ENCODE measurements at places on chromosomes 6 and 20.

DNA sequence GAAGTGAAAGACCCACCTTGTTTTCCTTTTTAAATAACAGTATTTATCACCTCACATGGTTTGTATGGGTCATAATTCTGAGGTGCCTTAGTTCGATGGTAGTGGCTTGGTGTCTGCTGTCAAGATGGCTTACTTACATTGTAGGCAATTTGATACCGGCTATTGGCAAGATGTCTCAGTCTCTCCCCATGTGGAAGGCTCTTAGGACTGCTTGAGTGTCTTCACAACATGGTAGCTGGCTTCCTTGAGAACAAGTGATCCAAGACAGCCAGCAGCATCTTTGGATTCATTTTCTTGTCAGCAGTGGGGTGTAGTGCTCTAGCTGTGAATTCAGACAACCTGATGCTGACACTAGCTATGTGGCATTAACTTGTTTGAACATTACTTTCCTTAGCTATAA, 70.1 kb downstream of the CBFA2T2 start:
- DNase-seq: no peak
- no peak overlapping the region for H3K27ac ChIP-seq
- H3K27me3 ChIP-seq: no peaks in the 10 kb centered on the region
- no peak overlapping the region for H3K4me3 ChIP-seq
- H3K4me1 ChIP-seq: peaks cover 9% of the 10 kb centered on the region

DNA sequence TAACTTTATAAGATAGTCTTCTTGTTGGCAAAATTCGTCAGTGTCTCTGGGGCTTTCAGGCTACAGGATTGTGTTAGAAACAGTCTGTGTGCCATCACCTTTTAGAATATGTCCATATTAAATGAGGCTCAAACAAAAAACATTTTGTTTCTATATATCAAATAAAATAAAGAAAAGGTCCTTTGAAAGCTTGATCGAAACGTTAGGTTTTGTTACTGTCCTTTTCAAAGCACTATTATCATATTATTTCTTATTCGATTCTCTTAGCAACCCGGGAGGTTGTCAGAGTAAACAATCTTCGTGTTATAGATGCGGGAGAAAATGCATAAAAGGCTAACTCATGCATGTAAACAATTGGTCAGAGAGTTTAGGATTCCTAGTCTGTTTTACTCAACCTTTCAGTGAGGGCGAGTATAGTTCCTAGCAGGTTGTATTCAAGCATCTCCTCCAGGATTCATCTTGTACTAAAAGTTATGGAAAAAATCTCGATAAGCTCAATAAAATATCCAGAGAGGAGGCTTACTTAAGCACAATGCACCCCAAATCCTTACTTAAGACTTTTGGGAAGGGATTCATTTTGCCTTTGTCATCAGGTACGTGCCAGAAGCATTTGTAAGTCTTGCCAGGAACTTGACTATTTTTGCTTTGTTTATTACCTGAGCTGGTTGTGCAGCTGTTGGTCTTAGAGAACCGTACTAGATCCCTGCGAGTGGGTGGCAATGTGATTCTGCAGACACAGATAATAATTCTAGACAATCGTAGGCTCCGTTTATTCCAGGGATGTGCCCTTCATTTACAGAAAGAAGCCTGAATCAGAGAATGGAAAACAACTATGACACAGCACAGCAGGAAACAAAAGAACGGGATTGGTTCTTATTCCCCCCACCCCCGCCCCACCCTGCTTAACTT, 159.6 kb upstream of the ZNF217 start:
- H3K4me3 ChIP-seq: no peak overlapping the region
- peaks cover 17% of the 10 kb centered on the region for H3K4me1 ChIP-seq
- H3K36me3 ChIP-seq: no peaks in the 10 kb centered on the region
- DNase-seq: no peak
- H3K27me3 ChIP-seq: no peaks in the 10 kb centered on the region

DNA sequence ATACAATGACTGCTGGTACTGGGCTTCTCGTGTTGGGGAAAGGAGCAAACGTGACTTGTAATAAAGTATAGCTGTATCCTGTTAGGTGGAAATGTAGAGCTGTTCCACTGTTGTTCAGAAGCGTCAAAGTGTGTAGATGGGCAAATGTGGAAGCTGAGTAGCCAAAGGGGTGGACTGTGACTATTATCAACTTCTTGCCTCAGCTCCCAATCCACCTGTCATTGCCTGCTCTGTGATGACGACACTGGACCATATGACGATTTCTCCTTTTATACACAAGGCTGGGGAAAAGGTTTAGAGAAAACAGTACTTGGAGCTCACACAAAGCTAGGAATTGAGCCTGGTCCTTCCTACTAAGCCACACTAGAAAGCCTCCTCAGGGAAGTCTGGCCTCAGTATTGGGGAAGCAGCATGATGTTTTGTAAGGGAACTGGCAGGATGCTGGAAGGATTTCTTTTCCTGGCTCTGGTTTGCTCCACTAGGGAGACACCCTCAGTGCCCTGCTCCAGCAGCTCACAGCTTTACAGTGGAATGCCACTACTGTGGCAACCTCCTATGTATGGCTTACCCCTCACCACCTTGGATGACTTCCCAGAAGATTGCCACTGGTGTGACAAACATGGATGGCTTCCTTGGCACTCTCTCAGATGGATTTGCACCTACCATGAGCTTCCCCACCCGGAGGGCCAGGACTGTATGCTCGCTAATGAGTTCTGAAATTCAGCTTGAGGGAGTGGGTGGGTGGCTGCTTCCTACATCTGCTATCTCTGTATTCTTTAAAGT, 20.0 kb downstream of the CD164 start:
- H3K4me1 ChIP-seq: no peaks in the 10 kb centered on the region
- no peak overlapping the region for H3K4me3 ChIP-seq
- peaks cover 71% of the 10 kb centered on the region for H3K36me3 ChIP-seq
- no peaks in the 10 kb centered on the region for H3K27me3 ChIP-seq
- DNase-seq: no peak
- H3K27ac ChIP-seq: no peak overlapping the region

DNA sequence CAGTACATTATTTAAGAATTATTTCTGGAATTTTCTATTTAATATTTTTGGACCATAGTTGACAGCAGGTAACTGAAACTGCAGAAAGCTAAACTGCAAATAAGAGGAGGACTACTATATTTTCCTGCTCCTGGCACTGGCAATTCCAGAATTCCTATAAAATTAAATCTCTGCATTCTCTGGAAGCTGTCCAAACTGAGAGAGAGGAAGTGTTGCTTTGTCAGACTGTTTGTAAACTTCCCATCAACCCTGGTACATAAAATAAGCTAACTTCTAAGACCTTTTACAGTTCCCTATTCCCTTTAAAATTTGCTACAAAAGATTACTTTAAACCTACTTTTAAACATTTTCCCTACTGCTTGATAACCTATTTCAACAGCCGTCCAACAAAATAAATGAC, 196.1 kb upstream of the RUNX2 start:
- no peaks in the 10 kb centered on the region for H3K27me3 ChIP-seq
- peaks cover 4% of the 10 kb centered on the region for H3K36me3 ChIP-seq
- DNase-seq: no peak
- H3K4me3 ChIP-seq: no peak overlapping the region
- H3K4me1 ChIP-seq: no peaks in the 10 kb centered on the region

- no peak overlapping the region for H3K4me3 ChIP-seq
- H3K4me1 ChIP-seq: no peaks in the 10 kb centered on the region
- peaks cover 2% of the 10 kb centered on the region for H3K36me3 ChIP-seq
Observed at GRCh38 chr20:16147916-16148315, 425.3 kb downstream of the KIF16B start.

DNA sequence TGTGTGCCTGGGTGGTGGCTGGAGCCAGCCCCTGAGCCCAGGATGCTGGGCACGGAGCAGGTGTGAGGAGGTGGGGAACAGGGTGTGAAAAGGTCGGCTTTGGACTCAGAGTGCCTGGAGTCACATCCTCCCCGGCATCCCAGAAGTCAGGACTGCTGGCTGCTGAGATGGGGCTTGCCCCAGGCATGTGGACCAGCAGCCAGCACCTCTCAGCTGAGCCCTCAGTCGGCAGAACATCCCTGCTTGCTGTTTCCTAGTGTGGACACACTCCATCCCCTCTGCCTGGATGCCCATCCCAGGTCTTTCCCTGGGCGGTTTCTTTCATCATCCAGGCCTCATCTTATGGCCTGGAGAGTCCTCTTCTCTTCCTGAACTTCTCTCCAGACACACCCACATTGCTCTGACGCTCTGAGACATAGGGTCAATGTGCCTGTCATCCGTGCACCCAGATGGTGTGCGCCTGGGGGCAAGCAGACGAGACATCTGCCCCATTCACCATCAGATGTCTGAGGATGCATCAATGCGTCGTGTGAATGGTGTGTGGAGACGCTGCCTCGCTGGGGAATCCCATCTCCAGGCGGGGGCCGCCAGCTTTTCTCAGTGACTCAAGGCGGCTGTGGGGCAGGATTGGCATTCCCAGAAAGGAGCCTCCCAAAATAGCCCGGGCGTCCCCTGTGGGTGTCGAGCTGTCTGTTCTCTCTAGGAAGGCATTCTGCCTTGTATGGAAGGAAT, 104.2 kb downstream of the SYCP2 start:
- H3K4me1 ChIP-seq: no peaks in the 10 kb centered on the region
- no peak overlapping the region for H3K4me3 ChIP-seq
- H3K27me3 ChIP-seq: peaks cover 38% of the 10 kb centered on the region
- no peak for DNase-seq
- no peaks in the 10 kb centered on the region for H3K36me3 ChIP-seq

- DNase-seq: no peak
- no peaks in the 10 kb centered on the region for H3K36me3 ChIP-seq
- no peaks in the 10 kb centered on the region for H3K4me1 ChIP-seq
- no peaks in the 10 kb centered on the region for H3K27me3 ChIP-seq
Observed at GRCh38 chr6:141117874-141118273, 1014.9 kb upstream of the GJE1 start.

GRCh38 chr6:106976270-106976669, 1.7 kb upstream of the CD24 start:
- peak overlapping the region; percentile 73 for H3K4me3 ChIP-seq
- no peak for DNase-seq
- peak overlapping the region; percentile 97 for H3K27ac ChIP-seq
- peaks cover 22% of the 10 kb centered on the region for H3K36me3 ChIP-seq

- H3K27ac ChIP-seq: peak overlapping the region; percentile 96
- no peaks in the 10 kb centered on the region for H3K27me3 ChIP-seq
- DNase-seq: no peak
- peaks cover 6% of the 10 kb centered on the region for H3K36me3 ChIP-seq
- H3K4me1 ChIP-seq: peaks cover 39% of the 10 kb centered on the region
Observed at GRCh38 chr20:3890398-3890751, 1.2 kb downstream of the PANK2 start.

DNA sequence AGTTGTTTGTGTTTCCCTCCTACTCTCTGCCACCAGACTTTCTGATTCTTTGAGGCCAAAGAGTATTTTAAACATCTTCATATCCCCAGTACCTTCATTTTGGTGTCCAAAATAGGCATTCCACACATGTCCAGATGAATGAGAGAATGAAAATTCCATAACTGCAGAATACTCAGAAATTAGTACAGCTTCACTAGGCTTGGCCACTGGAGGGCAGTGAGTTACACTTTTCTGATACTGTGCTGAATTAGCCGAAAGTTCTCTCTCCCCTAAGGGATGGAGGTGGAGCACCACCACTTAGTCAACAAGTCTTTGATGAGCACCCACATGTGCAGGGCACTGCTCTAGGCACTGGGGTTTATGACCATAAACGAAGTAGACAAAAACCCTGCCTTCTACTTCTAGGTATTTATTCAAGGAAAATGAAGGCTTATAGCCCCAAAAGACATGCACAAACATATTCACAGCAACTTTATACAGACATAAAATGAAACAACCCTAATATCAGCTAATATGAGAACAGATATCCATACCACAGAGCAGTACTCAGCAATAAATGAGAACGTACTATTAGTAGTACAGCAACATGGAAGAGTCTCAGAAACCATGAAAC, 46.1 kb upstream of the TMEM217 start:
- peaks cover 5% of the 10 kb centered on the region for H3K4me1 ChIP-seq
- no peak overlapping the region for H3K4me3 ChIP-seq
- H3K27ac ChIP-seq: no peak overlapping the region
- DNase-seq: no peak
- no peaks in the 10 kb centered on the region for H3K27me3 ChIP-seq

DNA sequence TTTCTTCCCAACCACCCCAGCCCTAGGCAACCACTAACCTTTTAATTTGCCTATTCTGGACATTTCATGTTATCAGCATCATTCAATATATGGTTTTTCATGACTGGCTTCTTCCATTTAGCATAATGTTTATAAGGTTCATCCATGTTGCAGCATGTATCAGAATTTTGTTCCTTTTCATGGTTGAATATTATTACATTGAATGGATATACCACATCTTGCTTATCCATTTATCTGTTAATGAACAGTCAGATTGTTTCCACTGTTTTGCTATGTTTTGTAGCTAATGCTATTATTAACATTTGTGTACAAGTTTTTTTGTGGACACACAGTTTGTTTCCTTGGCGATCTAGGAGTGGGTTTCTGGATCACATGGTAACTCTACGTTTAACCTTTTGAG, 3.0 kb upstream of the DNAAF9 start:
- no peak overlapping the region for H3K4me3 ChIP-seq
- H3K27me3 ChIP-seq: no peaks in the 10 kb centered on the region
- peaks cover 14% of the 10 kb centered on the region for H3K4me1 ChIP-seq
- DNase-seq: no peak
- H3K27ac ChIP-seq: no peak overlapping the region

GRCh38 chr20:36170542-36171215, 16.1 kb downstream of the EPB41L1 start:
- peaks cover 1% of the 10 kb centered on the region for H3K36me3 ChIP-seq
- no peaks in the 10 kb centered on the region for H3K27me3 ChIP-seq
- no peak overlapping the region for H3K27ac ChIP-seq

DNA sequence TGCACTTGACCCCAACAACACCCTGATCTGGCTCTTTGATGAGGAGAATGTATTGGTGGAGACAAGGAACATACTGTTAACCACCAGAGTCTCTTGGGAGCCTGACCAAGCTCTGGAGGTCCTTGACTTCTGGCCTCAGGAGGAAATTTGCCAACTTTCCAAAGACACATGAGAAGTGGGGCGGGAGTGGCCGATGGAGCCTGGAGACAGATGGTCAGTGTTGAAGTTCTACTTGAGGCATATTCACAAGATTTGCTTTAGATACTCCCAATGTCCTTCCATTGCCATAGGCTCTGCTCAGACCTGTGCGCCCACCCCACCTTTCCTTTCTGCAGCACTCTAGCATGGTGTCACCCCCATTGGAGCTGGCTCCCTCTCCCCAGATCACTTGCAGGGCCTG, 241.0 kb downstream of the SLC24A3 start:
- DNase-seq: no peak
- no peak overlapping the region for H3K4me3 ChIP-seq
- no peaks in the 10 kb centered on the region for H3K36me3 ChIP-seq
- H3K27ac ChIP-seq: no peak overlapping the region
- H3K4me1 ChIP-seq: peaks cover 1% of the 10 kb centered on the region
- H3K27me3 ChIP-seq: no peaks in the 10 kb centered on the region

- no peak overlapping the region for H3K4me3 ChIP-seq
- H3K27ac ChIP-seq: no peak overlapping the region
- DNase-seq: no peak
- H3K27me3 ChIP-seq: peaks cover 27% of the 10 kb centered on the region
- no peaks in the 10 kb centered on the region for H3K4me1 ChIP-seq
Observed at GRCh38 chr20:43755851-43756250, 29.0 kb upstream of the GTSF1L start.

- no peak overlapping the region for H3K4me3 ChIP-seq
- H3K36me3 ChIP-seq: peaks cover 2% of the 10 kb centered on the region
- no peak for DNase-seq
- H3K27ac ChIP-seq: no peak overlapping the region
Observed at GRCh38 chr6:5536644-5537043, 275.3 kb downstream of the FARS2 start.

All from progenitor cell of endocrine pancreas (in vitro differentiated cells).